ENCODE measurements at places on chromosomes 1 and 21.

DNA sequence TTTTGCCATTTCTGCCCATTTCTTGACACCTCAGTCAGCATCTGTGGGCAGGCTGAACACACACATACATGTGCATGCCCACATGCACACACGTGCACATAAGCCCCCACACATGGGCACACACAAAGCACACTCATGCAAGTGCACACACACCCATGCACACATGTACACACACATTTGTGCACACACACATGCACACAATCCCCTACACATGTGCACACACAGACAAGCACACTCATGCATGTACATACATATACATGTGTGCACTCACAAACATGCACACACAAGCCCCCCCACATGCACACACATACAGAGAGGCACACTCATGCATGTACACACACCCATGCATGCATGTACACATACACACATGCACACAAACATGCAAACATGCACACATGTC lies 83.5 kb upstream of the ACTRT2 start:
- no peak for DNase-seq

DNA sequence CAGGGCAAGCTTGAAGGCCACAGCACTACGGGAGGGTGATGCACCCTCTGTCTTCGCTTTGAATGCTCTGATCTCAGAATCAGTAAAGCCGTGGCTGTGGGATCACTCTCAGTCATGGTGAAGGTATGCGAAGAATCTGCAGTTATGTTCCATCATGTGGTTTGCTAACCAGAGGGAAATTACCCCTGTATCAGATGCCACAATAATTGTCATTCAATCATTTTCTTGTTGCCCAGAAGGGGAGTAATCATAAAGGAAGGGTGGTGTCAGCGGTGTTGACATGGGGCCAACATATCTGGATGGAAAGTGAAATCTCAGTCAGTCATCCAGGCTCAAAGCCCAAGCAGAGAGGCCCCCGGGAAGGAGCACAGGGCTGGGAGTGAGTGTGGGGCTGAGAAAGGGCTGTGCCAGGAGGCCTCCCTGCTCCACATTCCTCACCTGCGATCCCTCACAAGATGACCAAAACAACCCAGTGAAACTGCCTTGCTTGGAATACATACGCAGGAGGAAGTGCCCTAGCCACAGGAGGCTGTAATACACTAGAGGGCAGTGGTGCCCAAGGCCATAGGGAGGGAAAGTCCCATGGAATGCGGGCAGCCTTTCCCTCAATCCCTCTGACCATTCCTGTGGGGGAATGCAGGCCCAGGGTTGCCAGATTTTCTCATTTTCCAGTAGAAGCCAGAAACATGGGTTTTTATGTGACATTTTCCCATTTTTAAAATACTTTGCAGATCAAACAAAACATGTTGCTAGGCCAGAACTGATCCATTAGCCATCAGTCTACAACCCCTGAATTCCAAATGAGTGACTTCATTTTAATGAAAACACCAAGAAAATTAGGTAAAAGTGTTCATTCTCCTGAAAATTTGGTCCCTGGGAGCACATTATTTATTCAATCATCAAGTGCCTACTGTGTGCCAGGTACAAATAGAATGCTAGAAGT lies 95.7 kb upstream of the VANGL1 start:
- peak; percentile 85 for DNase-seq

GRCh38 chr1:246930830-246931548 lies 759 bp downstream of the AHCTF1 start:
- DNase-seq, result peak; percentile 44

DNA sequence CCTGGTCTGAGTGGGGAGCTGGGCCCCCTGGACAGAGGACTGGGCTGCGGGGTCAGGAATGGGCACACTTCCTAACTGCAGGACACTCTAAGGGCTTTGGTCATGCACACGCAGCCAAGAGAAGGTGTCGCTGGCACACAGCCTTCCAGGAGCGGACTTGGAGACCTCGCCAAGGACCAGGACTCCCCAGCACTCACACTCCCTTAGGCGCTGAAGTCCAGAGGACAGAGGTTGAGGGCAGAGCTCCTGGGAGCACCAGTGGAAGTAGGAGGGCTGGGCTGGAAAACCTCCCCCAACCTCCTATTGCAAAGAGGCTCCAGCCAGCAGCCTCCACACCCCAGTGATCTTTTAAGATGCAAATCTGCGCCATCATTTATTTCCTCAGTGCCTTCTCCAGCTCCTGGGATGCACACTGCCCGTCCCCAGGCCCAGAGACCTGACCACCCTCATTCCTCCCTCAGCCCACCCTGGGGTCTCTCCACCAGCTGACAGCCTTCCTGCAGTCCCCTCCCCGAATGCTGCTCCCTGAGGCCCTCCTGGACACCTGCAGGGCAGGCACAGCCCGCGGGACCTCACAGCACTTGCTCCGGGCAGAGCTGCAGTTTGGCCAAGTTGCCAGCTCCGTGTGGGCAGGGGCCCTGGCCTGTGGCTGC lies 3.0 kb downstream of the TSPEAR start:
- no peak for DNase-seq

GRCh38 chr1:160631983-160632625 lies 14.7 kb downstream of the SLAMF1 start:
- DNase-seq, result no peak

Measured in foreskin melanocyte (primary cell).